H1 (cell line): ENCODE measurements at places on chromosomes 7 and 10. TPM values are rescaled to one million over a fixed set of nuclear protein-coding genes. Genes with fewer than 3 reads are reported as not detected.

DNA sequence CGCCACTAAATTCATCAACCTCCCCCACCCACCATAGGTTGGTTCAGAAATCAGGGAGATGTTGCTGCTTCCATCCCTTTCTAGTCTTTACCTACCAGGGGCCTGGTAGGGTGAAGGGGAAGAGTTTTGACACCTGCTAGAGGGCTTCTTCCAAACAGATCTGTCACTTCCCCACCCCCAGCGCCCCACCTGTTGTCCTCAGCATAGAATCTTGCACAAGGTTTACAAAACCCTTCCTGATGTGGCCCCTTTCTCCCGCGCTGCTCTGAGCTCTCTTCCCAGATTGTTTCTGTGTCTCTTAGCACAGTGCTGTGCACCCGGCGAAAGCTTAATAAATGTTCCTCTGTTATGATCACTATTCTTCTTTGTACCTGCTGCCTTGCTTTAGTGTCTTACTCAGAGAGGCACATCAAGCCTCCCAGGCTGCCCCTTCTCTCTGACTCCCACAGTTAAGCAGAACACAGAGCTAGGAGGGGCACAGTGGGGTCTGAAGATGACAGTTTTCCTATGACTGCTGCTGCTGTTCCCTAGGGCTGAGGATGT, 11.2 kb upstream of the C10orf95 start:
- H3K4me1 ChIP-seq, result peaks cover 12% of the 10 kb centered on the region
- no peak overlapping the region; the same call in 1 of the 2 replicates for H3K4me3 ChIP-seq
- no peak overlapping the region for H3K27ac ChIP-seq
- no peak for DNase-seq

- H3K36me3 ChIP-seq, result peaks cover 25% of the 10 kb centered on the region
- no peaks in the 10 kb centered on the region for H3K27me3 ChIP-seq
- peaks cover 12% of the 10 kb centered on the region for H3K4me1 ChIP-seq
- DNase-seq, result no peak
These were observed 3.2 kb upstream of the ZNF775 start for GRCh38 chr7:150375662-150376521.

- no peak for DNase-seq
- H3K27ac ChIP-seq, result no peak overlapping the region
- no peak overlapping the region for H3K4me3 ChIP-seq
These were observed 60.0 kb downstream of the EVX1 start for GRCh38 chr7:27302590-27302989.

- no peaks in the 10 kb centered on the region for H3K27me3 ChIP-seq
- DNase-seq, result peak; percentile 43
- H3K4me3 ChIP-seq, result no peak overlapping the region
- no peak overlapping the region for H3K27ac ChIP-seq
These were observed 140.4 kb upstream of the AUTS2 start for GRCh38 chr7:69457595-69458504.

GRCh38 chr10:15208221-15208620, 39.7 kb upstream of the NMT2 start:
- no peak for DNase-seq
- no peak overlapping the region for H3K27ac ChIP-seq
- no peaks in the 10 kb centered on the region for H3K27me3 ChIP-seq

- no peak for DNase-seq
- no peak overlapping the region for H3K4me3 ChIP-seq
- no peak overlapping the region for H3K27ac ChIP-seq
- H3K36me3 ChIP-seq, result no peaks in the 10 kb centered on the region
- H3K4me1 ChIP-seq, result no peaks in the 10 kb centered on the region; the same call in 1 of the 2 replicates
These were observed 252.6 kb downstream of the DOCK4 start for GRCh38 chr7:111953611-111954010.

DNA sequence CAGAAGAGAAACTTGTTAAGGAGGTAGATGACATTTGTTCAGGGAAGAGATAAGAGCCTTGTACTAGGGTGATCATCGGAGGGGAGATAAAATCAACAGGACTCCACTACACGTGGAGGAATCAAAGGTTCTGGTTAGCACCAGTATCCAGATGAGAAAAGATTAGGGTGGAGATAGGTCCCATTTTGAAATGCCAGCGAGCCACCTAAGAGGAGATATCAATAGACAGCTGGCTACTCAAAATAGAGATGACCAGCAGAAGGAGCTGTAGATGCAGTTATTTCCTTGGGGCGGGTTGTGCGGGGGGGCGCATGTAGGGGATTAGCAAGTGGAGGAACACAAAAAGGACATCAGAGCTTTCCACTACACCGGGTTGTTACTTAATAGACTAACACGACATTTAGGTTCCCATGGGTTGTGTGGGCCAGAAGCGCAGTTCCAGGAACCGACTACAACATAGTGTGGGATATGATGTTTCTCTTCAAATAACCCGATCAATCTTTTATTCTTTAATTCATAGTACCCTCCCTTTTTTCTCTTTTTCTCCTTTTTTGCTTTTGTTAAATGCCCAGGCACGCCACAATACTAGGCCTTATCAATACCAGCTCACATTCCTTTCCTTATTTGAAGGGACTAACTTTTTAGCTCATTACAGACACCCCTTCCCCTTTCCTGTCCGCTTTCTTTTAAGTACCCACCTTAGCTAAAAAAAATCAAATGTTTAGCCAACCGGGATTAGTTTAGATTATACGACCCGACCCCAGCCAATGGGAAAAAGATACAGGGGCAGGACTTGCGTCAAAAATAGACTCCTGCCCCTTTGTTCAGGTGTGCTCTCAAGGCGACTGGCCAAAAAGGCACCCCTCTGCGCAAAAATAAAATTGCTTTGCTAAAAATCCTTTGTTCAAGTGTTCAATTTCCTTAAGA, 2.0 kb upstream of the KIF11 start:
- H3K36me3 ChIP-seq, result no peaks in the 10 kb centered on the region
- DNase-seq, result peak; percentile 49
- H3K27ac ChIP-seq, result peak overlapping the region; percentile 22; the same call in 1 of the 2 replicates
- H3K4me3 ChIP-seq, result peak overlapping the region; percentile 91
- peaks cover 4% of the 10 kb centered on the region for H3K4me1 ChIP-seq

TFR2 gene
- 4.9 and 5.7 TPM in 2 replicates for total RNA-seq

MMRN2 gene
- total RNA-seq, result 0.96 and 1.2 TPM in 2 replicates

WIPF3 gene
- 12.1 and 12.6 TPM in 2 replicates for total RNA-seq

ENTPD1 gene
- total RNA-seq, result 2.2 and 2.9 TPM in 2 replicates
